Stimulated activated CD8-positive, alpha-beta memory T cell treated with anti-CD3 and anti-CD28 coated beads, Interleukin-4, amount 100 ng/mL, for 4 hours (primary cell): ENCODE measurements at places on chromosomes 1 and 21.

GRCh38 chr1:244273845-244274619 is 177.7 kb downstream of the ADSS2 start:
- no peak for DNase-seq

- no peak for DNase-seq
Observed at GRCh38 chr1:211092955-211093354, 41.0 kb downstream of the KCNH1 start.

- DNase-seq, result no peak
Observed at GRCh38 chr1:103497404-103497803, 28.1 kb upstream of the RNPC3 start.

- no peak for DNase-seq
Observed at GRCh38 chr1:112444269-112444668, 48.3 kb downstream of the CTTNBP2NL start.

DNA sequence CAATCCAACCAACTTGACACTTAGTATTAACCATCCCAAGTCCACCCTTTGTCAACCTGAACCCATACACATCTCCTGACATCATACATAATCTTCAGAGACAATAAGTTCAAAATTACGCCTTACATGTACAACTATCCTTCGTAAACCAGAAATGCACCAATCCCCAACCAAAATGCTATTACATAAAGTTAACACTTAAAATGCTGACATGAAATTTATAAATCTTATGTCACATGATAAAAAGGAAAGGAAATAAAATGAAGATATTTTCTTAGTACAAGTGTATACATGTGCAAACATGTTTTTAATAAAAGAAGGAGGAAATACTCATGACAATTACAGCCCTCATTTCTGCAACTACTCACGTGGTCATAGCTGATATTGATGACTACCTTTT is 95.0 kb downstream of the FCRL5 start:
- DNase-seq, result no peak

GRCh38 chr21:25081096-25081495 is 526.2 kb downstream of the MRPL39 start:
- no peak for DNase-seq

DNA sequence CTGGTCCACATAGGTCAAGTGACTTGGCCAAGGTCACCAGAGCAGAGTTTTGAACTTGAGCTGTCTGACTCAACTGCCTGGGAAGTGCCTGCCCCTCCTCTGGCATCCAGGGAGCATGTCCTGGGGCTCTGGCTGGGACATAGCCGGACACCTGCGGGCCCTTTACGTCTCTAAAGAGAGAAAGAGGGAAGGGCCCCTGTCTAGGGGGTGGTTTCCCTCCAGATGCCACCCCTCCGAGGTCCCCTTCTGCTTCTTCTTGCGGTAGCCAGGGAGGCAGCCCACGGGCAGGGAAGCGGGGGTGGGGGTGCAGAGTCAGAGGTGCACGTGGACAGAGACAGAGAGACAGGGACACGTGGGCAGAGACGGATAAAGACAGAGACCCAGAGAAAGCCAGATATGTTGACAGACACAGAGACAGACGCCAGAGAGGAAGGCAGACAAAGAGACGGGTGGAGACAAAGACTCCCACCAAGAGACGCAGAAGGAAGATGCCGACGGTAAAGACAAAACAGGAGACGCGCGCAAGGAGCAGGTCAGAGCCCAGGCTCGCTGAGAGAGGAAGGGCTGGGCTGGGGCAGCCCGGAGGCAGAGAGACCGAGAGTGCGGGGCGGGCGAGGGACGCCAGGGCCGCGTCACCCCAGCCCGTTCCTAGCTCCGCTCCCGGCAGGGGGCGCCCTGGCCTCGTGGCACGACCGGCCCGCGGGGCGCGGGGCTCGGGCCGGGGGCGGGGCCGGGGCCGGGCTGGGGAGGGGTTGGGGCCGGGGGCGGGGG is 458 bp upstream of the ALPL start:
- DNase-seq, result peak; percentile 36

DNA sequence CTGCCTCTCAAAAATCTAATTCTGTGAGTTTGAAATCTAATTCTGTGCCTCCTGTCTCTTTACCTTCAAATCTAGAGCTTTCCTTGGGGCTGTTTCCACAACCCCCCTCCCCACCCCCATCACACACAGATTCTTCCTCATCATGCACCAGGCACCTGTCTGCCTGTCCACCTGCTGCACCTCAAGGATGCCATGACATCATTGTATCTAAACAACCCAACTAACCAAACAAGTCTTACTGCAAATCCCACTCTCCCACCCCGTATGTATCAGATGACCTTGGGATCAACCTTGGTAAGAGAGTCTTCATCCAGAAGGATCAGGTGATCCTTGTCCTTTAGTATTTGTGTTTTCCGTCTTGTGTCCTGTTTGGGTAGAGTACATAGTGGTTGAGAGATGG is 102.7 kb upstream of the SIM2 start:
- no peak for DNase-seq

DNA sequence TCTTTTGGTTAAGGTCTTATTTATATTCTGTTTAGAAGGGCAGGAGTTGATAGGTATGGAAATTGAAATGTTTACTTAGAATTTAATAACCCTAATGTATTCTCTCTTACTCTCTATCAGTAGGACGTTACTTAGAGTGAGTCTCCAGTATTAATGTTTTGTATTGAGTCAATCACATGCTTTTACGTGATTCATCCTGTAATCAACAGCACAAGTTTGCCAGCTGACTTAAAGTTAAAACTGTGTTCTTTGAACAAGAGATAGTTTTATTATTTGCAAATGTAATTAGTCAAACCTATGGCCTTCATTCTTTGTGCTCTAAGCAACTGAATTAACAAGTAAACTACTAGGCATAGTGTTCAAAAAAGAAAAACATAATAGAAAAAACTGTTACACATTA is 57.3 kb downstream of the PKN2 start:
- DNase-seq, result no peak

- no peak for DNase-seq
Observed at GRCh38 chr1:204769997-204770396, 84.5 kb upstream of the LRRN2 start.

DNA sequence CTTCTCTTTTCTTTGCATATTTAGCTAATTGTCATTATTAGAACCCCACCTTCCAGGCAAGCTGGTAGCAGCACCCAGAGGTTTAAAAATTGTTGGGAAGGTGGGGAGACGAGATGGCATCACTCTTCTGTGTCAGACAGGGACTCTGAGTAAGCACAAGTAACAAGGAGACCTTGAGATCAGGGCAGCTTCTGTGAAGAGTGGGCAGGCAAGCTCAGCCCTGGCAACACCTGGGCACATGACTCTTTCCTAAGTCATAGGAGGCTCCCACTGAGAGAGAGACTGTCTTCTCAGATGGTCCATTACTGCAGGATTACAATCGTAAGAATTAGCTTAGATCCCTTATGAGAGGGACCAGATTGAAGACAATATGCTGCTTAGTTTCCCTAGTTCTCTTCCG is 183.5 kb downstream of the BRINP2 start:
- DNase-seq, result no peak

DNA sequence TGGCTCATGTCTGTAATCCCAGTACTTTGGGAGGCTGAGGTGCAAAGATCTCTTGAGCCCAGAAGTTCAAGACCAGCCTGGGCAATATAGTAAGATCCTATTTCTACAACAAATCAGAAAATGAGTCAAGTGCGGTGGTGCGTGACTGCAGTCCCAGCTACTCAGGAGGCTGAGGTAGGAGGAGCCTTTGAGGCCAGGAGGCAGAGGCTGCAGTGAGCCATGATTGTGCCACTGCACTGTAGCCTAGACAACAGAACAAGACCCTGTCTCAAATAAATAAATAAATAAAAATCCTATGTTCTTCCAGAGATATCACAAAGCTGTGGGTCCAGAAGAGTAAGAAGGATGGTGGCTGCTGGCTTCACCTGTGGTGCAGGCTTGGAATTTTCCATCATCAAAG is 22.1 kb downstream of the CDA start:
- DNase-seq, result no peak

DNA sequence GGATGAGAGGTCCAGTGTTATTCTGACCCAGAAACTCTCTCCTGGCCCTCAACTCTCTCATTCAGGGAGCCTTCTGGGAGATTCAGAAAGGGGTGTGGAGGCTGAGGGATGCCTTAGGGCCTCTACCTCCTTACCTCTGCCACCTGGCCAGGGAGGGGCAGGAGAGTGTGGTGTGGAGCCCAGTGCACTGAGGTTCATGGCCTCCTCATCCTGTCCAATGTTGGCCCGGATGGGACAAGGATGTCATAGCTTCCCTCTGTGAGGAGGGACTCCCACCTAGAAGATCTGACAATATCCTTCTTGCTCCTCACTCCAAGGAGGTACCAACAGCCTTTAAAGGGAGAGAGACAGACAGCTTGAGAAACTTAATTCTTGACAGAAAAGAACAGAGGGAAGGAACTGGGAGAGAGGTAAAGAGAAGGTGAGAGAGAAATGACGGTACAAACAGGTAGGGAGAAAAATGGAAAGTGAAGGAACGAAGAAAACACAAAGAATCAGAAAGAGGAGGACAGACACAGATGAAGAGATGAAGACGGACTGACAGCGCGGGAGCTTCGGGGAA is 779 bp downstream of the BEND5 start:
- no peak for DNase-seq

GRCh38 chr1:26302733-26303405 is 3.6 kb downstream of the UBXN11 start:
- no peak for DNase-seq

DNA sequence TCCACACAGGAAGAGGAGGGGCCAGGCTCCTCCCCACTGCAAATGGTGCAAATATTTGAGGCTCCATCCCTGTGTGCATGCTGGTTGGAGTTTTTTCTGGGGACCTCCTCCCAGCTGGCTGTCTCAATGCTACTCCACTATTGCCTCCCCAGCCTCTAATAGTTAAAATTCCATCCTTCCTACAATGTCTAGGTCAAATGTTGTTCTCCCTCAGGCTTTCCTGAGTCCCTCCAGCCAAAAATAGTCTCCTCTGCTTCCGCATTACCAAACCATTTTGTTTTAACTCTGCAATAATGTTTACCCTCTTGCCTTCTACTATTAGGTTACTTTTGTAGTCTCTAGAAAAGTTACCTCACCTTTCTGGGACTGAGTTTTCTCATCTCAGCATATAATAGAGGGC is 29.6 kb upstream of the FMO1 start:
- DNase-seq, result no peak

DNA sequence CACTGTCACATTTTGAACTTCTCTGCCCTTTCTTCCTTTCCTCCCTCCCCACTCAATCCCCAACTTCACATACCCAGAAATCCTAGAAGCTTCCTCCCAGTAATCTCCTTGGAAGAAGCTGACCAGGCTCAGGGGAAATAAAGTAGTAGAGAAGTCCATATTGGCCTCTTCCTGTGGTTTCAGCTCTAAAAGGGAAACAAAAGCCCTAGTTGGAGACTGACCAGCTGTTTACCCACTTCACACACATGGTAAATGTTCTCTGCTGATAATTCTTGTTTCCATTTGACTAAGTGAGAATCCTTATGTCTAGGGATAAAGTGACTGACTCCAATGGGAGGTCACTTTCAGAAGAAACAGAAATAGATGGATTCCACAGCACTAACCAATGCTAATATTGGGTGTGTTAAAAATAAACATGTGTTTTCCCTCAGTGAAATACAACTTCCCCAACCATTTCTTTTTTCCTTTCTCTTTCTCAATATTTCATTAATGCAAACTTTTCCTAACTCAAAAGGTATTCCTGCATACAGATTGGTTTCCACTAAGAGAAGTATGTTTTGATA is 178.9 kb upstream of the DPT start:
- DNase-seq, result no peak

DNA sequence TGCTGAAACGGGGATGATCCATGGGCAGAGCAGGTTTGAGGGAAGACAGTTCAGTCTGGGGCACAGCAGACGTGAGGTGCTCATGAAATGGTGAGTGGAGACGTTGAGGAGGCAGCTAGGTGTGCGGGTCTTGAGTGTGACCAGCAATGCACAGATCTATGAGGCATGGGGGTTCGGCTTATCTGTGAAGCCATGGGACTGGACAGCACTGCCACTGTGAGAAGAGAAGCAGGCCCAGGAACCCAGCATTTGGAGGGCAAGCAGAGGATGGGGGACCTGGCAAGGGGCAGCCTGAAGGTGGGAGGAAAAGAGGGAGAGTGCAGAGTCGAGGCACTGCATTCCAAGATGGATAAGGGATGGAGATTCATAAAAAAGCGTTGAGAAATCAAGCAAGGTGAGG is 8.0 kb downstream of the CSF1 start:
- DNase-seq, result no peak

DNA sequence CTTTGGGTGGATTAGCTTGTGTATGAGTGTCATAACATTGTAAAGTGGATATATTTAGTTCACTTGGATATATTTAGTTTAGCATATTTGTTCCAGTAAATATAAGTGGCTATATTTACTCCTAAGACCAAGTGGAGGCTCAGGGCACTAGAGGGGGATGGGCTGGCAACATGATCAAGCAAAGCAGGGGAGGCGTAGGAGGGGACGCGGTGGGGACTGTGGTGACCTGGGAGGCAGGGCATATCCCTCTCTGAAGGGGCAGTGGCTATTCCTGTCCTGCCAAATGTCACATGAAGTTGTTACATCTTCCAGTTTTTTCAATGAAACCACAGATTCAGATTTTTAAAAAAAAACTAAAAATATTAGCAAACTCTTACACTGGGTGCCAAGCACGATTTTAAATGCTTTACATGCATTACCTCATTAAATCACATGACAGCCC is 51.9 kb upstream of the EDN2 start:
- DNase-seq, result no peak

- DNase-seq, result no peak
Observed at GRCh38 chr1:117605164-117605773, 579 bp upstream of the TENT5C start.

GRCh38 chr1:71047635-71048607 is at the start of gene PTGER3:
Gene PTGER3 (minus strand): TSS chr1:71047816. CDS start chr1:71047577, 239 bp downstream.
- peak; percentile 16 for DNase-seq

GRCh38 chr1:21830792-21831453 is 18.9 kb downstream of the LDLRAD2 start:
- no peak for DNase-seq

DNA sequence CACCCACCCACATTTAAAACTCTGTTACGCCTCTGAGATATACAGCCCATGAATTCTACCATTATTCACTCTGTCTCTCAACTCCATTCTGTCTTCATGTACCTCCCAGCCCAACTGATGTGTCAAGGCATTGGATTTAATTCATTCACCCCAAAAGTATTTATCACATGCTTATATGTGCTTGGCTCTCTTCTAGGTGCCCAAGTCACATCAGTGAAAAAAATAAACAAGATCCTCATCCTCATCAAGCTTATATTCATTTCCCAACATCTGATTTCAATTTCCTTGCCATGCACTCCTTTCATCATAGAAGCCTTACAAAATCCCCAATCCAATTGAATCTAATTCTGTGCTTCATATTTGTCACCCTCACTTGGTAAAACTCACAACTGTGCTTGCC is 967.6 kb downstream of the LTN1 start:
- DNase-seq, result no peak

DNA sequence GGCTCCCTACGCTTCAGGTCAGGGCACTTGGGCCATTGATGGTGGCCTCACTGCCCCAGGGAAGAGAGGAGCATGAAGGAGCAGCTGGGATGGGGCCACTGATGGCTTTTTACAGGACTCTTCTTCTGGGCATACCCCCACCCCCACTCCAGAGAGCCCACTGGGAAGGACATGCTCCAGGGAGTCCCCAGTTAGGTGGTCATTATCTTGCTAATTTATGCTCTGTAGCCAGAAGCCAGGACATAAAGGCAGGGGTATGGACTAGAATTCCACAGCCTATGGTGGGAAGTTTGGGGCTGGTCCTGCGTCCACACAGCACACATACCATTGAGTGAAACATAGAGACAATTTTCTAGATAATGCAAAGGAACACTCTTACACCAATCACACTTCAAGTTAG is 8.8 kb upstream of the GRIK3 start:
- no peak for DNase-seq

GRCh38 chr1:67791261-67791660 is 42.0 kb downstream of the GNG12 start:
- DNase-seq, result no peak
